ENCODE measurements at places on chromosomes 6 and 20.

DNA sequence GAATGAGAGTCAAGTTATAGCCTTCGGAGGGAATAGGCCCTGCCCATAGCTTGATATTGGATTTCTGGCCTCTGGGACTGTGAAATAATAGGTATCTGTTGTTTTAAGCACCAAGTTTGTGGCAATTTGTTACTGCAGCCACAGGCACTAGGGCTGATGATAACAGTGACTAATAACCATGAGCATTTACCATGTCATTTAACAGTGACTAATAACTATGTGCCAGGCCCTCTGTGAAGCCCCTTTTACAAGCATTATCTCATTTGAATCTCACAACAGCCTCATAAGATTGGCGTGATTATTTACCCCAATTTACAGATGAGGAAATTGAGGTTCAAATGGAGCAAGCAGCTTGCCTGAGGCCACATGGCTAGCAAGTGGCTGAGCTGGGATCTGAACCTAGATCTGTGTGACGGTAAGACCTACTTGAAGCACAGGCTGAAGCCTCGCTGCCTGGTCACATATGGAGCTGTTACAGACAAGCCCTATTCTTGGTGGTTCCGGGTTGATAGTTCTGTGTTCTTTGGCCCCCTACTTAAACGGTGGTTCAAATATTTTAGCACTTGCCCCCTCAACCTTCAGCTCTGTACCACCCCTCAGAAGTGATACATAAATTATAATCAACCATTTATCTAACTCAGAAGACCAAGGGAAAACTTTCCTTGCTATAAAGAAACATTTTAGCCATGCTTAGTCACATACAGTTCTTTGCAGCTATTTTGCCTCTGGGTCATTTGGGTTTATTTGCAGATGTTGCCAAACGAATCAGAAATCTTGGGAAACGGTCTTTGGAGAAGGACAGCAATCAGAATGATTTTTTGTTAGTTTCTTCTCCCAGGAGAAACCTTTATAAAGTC, 98.3 kb downstream of the ELOVL5 start:
- no peak for DNase-seq

DNA sequence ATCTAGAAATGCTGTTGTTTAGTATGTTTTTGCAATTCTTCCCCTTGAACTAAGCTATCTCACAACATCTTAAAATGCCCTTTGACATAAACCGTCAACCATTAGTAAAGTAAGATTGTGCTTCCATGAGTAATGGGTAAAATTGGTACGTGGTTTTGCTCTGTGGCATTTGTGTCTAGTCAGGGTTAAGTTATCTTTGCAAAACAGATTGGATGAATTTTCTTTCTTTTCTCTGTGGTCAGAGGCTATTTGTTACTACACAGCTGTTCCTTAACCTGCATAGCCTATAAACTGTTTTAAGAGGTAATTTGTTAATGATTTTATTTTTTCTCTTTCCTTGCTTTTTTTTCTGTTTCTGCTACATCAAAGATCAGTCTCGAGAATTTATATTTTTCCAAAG, 75.4 kb downstream of the RPP40 start:
- DNase-seq: no peak

DNA sequence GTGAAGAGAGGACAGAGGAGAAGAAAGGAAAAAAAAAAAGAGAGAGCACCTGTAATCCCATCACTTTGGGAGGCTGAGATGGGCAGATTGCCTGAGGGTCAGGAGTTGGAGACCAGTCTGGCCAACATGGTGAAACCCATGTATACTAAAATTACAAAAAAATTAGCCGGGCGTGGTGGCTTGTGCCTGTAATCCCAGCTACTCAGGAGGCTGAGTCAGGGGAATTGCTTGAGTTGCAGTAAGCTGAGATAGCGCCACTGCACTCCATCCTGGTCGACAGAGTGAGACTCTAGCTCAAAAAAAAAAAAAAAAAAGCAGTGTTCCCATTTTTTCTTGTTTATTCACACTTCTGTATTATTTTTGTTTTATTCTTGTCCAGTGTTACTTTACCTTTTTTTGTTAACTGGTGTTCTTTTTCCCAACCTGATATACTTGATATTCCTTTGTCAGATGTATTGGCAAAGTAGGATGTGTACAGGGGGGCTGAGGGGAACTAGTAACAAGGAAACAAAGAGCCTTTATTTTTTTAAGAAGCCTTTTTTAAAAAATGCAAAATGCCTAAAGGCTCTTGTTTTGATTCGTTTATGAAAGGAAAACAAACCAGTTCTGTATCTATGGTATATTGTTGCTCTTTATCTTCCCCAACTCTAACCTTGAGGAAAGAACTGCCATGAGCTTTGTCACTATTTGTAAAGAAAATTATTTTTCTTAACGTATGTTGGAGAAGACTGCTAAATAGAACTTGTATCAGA, 22.3 kb downstream of the COL19A1 start:
- DNase-seq: no peak

- peak; percentile 6 for DNase-seq
These were observed 658 bp downstream of the CUL7 start for GRCh38 chr6:43052842-43053544.

GRCh38 chr6:138372711-138373463, 4.8 kb upstream of the SMIM28 start:
- DNase-seq: no peak

- no peak for DNase-seq
These were observed 196.5 kb upstream of the IRAK1BP1 start for GRCh38 chr6:78670802-78671201.

GRCh38 chr6:41040940-41041536, 1.2 kb upstream of the TSPO2 start:
- no peak for DNase-seq

GRCh38 chr6:49030251-49031020, 432.6 kb downstream of the MMUT start:
- no peak for DNase-seq

- peak; percentile 7 for DNase-seq
These were observed 126.0 kb upstream of the ADGRF1 start for GRCh38 chr6:47168180-47168579.

- no peak for DNase-seq
These were observed 244.8 kb upstream of the UFL1 start for GRCh38 chr6:96276856-96277255.

DNA sequence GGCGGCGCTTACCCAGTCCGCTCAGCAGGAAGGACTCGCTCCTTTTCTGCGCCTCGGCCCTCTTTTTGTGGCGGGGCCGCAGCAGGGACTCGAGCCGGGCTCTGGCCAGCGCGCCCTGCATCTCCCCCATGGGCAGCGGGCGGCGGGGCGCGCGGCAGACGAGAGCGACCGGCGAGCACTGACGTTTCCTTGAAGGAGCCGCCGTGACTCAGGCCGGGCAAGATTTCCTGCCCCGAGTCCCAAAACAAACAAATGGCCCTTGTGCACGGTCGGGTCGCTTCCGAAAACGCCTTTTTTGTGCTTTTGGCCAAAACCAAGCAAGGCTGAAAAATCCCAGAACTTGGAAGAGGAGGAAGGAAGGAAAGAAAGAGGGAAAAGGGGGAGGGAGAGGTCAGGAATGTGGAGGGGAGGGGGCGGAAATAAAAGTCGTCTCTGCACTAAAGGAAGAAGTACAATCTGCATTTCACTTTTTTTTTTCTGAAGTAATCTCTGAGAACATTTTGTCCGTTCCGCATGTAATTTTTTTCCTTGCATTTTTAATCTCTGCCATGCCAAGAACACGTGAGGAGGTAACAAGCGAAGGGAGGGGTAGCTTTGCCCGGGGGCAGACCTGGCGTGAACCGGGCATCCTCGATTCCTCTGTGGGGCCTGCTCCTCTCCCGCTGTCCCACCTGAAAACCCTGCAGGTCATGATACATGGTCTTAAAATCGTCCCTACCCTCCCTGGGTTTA, 123.3 kb upstream of the SLC2A12 start:
- DNase-seq: no peak

DNA sequence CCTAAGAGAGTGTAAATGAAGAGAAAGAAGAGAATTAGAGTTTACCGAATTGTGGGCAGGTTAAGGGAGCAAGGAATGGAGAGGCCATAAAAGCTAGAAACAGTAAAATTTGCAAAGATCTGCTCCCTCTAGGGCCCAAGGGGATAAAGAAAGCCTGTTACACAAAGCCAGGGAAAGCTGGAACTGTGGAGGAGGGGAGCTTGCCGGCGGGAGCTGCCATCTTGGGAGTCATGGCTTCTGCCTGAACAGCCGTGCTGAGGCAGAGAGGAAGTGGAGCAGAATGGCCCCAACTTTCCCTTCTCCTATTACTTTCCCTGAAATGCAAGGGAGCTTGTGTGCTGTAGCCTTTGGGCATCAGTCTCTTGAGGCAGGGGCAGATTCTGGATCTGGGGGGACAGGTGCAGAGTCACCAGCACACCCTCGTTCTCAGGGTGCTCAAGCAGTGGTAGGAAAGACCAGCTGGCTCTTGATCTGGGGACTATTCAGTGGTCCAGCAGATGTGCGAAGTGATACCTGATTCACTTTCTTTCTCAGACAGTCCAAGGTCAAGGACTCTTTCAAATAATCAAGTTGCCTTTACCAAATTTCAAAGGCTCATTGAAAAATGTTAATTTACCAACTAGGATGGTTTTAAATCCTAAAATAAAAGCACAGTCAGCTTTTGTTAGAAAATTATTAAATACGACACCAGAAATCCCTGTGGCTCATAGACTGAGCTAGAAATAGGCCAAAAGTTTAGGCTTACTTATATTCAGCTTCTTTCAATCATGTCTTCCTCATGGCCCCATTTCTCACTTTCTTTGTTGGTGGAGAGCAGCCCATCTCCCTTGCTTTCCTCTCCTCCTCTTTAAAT, 25.7 kb downstream of the LAMA4 start:
- no peak for DNase-seq

DNA sequence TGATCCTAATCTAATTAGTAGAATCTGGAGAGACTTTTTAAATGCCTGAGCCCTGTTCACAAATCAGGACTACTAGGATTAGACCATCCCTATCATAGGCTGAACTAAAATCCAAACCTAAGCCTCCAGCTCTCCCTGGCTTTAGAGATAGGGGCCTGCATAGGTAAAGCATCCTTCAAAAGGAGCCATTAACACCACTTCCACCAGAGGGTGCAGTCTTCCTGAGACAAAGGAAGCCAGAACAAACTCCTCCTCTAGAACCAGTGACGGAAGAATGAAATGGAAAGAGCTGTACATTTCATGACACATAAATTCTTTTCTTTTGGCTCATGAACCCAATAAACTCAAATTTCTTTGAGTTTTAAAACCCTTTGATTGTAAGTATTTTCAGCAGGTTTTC, 291.2 kb upstream of the ADGRB3 start:
- DNase-seq: no peak

DNA sequence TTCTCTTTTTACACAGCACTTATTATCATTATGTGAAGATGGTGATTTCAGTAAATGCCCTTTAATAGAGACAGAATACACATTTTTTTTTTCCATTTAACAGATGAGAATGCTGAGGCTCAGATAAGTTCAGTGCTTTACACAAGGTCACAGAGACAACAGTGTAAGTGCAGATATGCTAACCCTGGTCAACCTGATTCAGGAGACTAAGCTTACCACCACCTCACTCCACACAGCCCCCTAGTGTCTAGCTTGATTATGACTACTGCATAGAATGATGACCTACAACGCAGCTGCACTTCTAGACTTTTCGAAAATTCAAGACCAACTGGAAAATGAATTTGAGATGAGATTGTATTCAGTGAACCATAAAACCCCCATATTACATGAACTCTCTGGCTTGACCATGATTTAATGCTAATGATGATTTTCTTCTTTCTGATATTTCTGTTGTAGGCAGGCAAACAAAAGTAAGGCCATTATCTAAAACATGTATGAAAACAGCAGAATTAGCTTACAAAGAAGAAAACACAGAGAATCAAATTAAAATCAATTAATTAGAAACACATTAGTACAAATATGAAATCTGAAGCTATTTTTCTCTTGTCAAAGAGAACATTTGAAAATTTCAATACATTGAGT, 212.1 kb upstream of the PHACTR1 start:
- DNase-seq: no peak

DNA sequence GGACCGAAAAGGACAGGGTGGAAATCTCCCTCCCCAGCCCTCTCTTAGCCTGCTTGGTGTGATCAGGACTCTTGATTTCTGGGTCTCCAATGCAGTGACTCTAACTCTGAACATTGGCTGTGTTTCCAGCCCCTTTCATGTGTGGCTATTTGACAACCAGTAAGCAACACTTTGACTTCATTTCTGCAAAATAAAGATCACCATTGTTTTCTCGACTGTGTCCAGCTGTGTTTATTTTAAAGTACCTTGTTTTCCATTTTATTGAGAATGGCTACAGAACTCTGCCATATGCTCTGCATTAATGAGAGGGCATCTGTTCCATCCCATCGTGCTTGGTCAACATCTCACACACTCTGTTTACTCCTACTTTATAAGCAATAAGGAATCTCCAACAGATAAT, 60.9 kb upstream of the TAGAP start:
- no peak for DNase-seq

DNA sequence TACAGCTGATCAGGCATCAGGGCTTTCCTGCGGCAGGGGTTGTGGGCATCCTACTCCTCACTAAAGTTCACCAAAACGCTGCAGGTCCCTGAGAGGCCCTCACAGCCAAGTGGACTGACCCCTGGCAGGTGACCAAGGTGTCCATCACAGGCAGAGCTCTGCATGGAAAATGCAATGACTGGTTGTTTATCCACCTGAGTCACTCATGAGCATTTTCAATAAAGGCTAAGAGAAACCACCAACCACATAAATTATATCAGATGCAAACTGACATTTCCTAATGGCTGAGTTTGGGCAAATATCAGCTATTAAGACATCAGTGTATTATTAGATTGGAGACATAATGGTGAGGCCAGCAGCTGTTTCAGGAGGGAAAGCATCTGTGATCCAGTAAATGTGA, 152.7 kb upstream of the SYNDIG1 start:
- no peak for DNase-seq

DNA sequence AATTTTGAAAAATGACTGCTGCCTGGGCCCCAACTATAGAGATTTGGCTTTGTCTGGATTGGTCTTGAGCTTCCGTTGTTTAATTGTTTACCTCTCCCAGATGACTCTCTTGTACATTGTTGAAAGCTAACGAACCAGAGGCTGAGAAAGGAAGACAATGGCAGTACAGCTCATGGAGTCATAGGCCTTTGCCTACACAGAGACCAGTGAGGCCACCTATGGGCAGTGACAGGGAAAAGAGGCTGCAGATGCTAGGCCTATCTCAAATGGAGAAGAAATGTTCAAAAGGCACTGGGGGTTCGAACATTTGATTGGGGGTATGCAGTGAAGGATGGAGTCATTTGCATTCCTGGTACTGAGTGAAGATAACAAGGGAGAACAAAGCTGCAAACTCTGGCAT, 29.1 kb downstream of the OPN5 start:
- DNase-seq: no peak

GRCh38 chr6:62570372-62570771, 284.3 kb upstream of the KHDRBS2 start:
- no peak for DNase-seq

- DNase-seq: no peak
These were observed 48.8 kb downstream of the TRDN start for GRCh38 chr6:123587838-123588545.

DNA sequence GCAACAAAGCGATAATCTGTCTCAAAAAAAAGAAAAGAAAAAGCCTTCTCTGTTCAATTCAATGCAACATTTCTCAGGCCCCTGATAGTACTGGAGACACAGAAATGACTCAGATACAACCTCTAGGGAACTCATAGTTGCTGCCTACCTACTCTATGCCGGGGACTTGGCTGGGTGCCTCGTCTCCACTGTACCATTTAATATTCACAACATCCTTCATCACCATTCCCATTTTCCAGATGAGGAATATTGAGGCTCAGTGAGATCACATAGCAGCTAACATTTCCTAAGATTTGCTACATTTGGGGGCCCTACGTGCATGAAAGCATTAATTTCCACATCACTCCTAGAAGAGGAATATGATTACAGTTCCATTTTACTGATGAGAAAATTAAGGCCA, 7.5 kb downstream of the NOL4L start:
- DNase-seq: no peak

- no peak for DNase-seq
These were observed 35.8 kb upstream of the NOX3 start for GRCh38 chr6:155491421-155491820.
